CMK (cell line): ENCODE measurements at places on chromosomes 11 and 22.

- DNase-seq: no peak
Measured at GRCh38 chr11:67119585-67120391, 725 bp downstream of the KDM2A start.

DNA sequence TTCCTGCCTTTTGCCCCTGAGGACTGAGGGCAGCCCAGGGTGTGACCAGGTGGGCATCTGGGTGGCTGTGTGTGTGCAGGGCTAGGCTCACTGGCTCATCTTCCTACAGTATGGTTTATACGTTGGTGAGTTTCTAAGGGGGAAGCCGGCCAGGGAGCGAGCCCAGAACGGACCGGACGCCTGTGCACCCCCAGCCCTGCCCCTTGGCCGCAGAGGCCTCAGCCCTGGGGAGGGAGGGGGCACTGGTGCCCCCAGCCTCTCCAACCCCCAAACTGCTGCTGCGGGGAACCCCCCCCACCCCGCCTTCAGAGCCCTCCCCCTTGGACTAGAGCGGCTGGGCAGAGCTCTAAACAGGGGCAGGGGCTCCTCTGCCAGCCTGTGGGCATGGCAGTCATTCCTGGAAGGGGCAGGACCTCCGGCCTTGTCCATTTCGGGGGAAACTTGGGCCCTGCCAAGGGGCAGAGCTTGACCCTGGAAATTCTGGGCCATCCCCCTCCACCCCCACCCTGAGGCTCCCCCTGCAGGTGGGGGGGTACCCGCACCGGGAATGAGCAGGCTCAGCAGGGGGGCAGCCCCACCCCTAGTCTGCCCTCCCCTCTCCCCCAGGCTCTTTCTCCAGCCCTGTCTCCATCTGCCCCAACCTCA is 5.4 kb downstream of the YIF1A start:
- DNase-seq: no peak

DNA sequence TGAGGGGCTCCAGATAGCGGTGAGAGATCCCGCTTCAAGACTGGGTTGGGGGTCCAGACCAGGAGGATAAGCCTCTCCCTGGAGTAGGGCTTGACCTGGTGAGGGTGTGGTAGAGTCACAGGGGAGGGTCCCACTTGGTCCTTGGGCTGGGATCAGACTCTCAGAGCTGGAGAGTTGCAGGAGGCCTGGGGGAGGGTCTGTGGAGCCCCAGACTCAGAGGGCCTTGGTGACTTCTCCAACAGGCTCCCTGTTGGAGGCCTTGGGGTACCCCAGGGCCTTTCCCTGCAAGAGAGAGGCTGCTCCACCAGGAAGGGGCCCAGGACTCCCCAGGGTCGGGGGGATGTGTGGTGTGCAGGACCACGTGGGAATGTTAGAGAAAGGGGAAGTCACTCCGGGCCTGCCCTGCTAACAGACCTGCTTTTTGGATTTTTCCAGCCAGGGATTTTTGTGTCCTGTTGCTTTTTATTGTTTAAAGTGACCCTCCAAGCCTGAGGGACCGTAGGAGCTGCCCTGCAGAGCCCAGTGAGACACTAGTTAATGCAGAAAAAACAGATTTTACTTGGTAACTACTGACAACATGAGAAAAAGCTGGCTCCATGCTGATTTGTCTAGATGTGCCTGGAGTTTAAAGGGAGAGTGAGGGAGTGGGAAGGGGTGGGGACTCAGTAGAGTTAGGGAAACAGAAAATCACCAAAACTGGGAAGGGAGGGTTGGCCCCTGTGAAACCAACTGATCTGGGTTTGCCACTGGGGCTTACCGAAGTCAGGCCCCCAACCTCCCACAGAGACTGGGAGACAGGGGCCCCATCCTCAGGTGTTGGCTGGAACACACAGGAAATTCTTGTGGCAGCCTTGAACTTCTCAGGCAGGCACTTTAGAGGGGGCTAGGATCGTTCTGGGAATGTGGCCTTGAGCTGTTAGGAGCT is 801 bp upstream of the TXNRD2 start:
- DNase-seq: no peak

GRCh38 chr11:101478587-101479369 is 105.0 kb downstream of the TRPC6 start:
- DNase-seq: no peak

- DNase-seq: no peak
Measured at GRCh38 chr11:2148595-2148994, 9.4 kb upstream of the IGF2 start.

DNA sequence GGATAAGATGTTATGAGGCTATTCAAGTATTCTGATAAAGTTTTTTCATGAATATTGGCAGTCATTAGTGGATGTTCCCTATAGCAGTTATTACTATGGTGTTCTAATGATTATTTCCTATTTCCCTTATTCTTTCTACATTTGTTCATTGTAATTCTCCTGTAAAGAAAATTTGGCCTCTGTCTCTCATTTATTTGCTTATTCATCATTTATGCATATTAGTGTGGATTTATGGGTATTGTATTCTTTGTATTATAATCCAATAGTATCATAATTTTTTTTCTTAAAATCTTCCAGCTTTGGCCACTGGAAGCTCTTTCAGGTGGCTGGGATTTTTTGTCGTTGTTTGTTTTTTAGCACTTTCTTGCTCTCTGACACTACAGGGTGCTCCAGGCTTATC is 47.3 kb downstream of the JAM3 start:
- no peak for DNase-seq

DNA sequence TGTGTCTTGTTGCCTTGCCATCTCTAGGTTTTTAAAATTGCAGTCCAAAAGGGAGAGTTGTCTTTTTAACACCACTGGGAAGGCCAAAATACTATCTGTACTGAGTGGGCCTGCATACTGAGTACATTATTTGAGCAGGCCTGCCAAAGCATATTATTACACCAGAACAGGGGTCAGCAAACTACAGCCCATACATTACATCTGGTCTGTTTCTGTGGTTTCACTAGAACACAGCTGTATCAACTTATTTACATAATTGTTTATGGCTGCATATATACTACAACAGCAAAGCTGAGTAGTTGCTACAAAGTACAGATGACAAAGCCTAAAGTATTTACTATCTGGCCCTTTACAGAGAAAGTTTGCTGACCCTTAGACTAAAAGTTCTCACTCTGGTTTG is 74.0 kb downstream of the USP35 start:
- no peak for DNase-seq

GRCh38 chr11:93727985-93728791 is 13.1 kb downstream of the TAF1D start:
- no peak for DNase-seq

- no peak for DNase-seq
Measured at GRCh38 chr11:132914600-132914999, 617.7 kb downstream of the OPCML start.

- DNase-seq: no peak
Measured at GRCh38 chr11:32068134-32068870, 22.6 kb upstream of the RCN1 start.

DNA sequence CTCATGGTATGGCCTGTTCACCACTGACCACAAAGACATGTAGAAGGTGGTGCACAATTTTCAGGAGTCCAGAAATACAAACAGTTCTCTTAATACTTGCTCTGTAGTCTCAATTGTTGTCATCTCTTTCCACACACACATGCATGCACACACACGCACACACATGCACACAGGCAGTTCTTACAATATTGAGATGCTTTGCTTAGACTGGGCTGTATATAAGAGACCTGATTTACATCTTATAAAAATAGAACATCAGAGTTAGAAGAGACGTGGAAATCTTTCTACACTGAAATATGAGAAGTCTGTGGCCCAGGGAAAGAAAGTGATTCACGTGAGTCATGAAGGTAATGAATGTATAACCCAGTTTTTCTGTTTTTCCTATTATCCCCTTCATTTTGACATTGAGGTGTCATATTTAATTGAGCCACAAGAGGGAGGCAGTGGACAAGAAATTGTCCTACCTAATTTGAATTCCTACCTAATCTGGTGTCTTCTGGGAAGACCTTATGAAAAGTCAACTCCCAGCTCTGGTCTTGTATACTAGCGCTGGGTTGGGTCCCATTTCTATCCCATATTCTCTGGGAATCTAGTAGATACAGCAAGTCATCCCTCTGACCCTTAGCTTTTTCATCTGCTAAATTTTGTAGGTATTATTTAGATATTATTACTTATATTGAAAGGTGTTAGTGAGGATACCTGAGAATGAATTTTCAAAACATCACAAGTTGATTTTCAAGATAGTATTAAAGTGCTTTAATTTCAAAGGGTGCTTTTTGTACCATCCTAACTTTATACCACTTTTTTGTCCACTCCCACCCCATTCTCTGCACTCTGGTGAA is 14.9 kb upstream of the MS4A4A start:
- no peak for DNase-seq

DNA sequence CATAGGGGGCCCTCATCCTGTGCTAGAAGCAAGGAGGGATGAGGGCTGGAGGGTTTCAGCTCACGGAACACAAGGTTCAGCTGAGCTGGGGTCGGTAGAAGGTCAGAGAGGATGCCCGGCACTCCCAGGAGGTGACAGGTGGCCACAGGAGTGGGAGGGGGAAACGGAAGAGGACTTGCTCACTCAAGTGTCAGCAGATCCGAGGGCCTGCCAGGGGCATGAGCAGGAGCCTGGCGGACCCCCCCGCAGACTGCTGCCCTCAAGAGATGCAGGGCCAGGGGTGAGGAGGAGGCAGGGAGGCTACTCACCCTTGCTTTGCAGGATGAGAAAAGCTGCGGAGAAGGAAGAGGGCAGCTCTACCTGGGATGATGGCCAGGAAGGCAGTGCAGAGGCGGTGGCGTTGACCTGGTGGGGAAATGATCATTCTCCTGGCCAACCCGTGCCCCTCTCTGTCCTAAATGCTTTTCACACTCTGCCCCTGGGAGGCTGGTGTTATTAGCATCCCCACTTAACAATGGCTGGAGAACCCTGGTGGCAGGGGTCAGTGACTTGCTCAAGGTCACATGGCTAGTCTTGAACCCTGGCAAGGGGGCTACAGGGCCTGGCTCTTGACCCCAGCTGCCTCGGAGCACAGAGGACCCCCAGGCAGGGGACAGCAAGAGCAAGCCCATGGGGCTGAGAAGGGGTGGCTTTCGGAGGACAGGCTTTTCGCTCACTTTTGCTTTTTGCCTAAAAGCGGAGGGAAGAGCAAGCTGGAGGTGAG is 30.1 kb upstream of the CSNK1E start:
- DNase-seq: no peak

DNA sequence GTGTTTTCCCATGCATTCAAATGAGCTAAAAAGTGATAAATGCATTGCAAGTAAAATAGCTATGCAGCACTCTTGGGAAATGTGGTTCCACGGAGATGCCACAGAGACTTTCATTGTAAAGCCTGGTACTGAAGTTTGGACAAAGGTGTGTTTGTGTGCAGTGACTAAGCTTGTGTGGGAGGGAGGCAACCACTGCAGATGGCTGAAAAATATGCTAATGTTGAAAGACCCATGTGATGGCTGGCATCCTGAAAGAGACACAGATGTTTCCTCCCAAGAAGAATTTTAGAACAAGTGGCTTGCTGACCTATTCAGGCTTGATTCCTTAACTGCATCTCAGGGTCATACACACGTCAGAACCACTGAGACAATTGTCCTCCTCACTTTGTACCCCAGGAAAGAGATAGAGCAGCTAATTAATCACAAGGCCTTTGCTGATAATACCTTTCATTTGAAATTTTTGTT is 73.8 kb downstream of the FAM76B start:
- no peak for DNase-seq

GRCh38 chr11:107501713-107502112 is 44.1 kb upstream of the CWF19L2 start:
- no peak for DNase-seq

DNA sequence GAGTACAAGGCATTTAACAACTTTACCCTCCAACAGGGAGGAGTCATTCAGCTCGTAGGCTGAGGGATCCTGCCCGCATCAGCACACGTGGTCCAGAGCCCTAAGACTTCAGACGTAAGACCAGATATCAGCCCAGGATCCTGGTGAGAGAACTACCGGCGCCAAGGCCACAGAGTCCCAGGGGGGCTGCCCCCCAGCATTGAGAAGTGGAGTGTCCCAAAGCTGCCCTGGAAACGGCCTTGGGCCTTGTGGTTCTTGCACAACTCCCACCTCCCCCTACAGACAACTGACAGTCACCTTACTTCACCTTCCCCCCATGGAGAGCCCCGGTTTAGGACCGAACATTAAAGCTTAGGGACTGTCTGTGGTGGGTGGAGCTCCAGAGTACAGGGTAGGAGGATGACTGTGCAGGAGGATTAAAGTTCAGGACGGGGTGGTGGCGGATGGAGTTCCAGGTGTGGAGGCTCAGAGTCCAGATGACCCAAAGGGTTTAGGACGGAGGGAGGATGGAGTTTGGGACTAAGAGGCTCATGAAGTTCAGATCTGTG is 1.0 kb downstream of the C11orf91 start:
- DNase-seq: no peak

DNA sequence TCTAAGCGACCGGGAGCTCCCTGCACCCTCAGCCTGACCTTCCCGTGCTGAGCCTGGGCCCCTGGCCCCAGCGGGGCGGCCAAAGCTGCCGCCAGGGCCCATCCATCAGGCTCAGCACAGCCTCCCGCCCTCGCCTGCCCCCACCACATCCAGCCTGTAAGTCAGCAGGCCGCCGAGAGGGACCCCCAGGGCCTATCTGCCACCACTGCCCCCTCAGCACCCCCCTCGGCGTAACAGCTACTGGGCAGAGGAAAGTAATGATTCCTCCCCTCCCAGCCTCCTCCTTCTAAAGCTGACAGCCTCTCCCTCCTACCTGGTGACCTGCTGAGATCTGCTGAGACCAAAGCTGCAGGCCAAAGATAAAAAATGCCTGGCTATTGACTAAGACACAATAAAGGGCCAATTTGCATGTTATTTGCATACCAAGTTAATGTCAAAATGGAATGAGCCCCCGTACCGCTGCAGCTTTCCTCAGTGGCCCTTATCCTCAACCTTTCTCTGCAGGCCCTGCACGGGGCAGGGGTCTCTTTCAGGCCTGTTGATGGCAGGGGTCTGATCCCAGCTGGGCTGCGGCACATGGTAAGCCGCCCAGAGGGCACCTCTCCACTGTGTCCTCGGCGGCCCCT is 51.6 kb downstream of the RPUSD4 start:
- DNase-seq: no peak

DNA sequence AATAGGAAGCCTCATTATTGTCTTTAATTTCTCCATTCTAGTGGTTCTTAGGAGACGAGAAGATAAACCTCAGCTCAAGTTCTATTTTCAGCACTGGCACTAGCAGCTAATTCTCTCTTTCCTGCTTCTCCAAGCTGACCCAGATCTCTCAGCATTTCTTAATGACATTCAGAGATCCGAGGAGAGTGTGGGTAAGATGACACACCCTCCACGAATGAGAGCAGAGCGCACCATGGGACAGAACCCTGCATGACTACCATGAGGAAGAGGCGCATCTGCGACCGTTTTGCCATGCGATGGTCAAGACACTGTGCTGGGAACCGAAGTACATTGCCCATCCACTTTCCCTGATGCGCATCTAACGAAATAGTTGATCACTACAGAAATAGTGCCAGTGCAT is 241.8 kb downstream of the LARGE1 start:
- no peak for DNase-seq

DNA sequence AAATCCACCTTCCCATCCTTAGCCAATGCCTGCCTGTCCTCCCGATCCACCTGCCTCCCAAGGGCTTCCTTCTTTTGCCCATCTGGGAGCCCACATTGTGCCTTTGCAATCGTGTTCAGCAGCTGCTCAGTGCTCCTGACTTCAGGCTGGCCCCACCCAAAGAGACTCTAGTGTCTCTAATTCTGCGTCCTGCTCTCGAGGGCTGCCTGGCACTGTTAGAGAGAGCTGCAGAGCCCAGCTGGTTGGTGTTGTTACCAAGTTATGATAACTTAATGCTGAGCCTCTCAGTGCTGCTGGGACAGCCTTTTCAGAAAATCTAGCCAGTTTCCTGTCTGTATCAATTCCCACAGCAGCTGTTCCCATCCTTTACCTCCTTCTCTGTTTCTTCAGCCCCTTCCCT is 69.1 kb downstream of the MICAL2 start:
- DNase-seq: no peak
